ENCODE measurements at places on chromosomes 3 and 15. TPM values are rescaled to one million over a fixed set of nuclear protein-coding genes. Genes with fewer than 3 reads are reported as not detected.

OXSR1 gene
- total RNA-seq = 35.4 TPM

SH2D7 gene
- not detected for total RNA-seq

SLC22A14 gene
- 0.05 TPM for total RNA-seq

IGDCC3 gene
- 0.07 TPM for total RNA-seq

FHIT gene
- total RNA-seq = 0.51 TPM

SLC9C1 gene
- total RNA-seq = not detected

XRN1 gene
- 5.3 TPM for total RNA-seq

INSYN1 gene
- 1.9 TPM for total RNA-seq

CFAP91 gene
- 0.15 TPM for total RNA-seq

NECTIN3 gene
- total RNA-seq = 28.4 TPM

MOBP gene
- not detected for total RNA-seq

UROC1 gene
- not detected for total RNA-seq

UBA7 gene
- total RNA-seq = 0.23 TPM

GPR149 gene
- not detected for total RNA-seq

SLC6A1 gene
- total RNA-seq = not detected
